ENCODE measurements at places on chromosomes 5 and 9.

DNA sequence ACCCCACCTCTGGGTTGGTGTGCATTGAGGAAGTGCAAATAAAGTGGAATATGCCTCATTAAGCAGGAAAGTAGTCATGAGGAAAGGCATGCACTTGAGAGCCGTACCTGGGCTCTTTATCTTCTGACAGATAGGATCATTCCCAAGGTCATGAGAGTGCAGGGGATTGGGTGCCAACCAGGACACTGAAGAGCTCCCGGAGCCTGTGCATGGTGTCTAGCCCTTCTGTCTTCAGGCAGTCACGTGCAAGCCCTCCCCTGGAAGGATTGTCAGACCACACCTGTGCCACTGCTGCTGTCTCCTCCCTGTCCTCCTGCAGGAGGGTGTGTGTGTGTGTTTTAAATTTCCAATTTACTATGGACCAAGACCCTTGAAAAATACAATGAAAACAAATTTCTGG lies 69.6 kb downstream of the PDE8B start:
- no peak for DNase-seq

DNA sequence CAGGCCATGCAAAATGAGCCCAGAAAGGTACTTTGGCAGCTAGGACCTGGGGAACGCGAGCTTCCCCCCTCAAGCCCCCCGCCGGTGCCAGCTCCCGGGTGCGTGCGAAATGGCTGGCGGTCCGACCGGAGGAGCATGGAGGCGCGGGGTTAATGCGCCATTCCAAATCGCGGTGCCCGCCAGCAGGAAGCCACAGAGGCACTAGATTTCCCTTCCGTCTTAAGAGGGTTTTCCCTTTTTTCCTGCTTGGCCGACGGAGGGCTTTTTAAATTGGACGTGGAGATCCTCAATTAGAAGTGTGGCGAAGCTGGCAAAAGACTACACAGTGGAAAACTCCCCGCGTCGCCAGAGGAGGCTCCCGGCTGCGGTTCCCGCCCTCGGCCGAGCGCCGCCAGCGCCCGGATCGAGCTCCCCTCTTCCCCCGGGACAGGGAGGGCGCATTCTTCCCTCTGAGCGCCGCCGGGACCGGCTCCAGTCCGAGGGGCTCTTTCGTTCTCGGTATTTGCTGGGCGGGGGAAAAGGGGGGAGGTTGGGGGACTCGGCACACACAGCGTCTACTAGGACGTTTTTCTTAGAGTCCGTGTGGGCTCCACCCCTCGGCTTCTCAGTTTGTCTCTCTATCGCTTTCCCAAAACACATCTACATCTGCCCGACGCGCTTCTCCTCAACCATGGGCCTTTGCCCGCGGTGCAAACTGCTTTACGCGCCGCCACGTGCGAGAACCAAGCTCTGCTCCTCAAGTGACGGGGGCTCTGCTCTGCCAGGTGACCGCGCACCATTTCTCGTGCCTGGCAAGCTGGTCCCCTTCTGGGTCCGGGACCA lies 3.0 kb downstream of the GDNF start:
- DNase-seq, result no peak

DNA sequence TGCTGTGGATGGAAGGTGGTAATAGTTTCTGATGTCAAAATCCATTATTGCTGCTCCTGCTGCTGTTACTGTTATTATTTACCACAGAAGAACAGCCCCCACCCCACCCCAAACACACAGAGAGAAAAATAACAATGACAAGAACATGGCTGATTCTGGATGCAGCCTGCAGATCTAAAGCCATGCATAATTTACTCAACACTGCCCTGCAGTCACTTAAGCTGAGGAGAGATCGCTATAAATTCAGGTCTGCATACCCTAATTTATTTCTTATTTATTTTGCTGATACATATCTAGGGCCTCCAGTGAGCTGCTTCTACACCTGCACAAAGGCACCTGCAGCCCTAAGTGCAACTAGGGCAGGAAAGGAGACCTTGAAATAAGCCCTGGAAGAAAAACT lies 132.0 kb downstream of the TRIM32 start:
- no peak for DNase-seq

GRCh38 chr5:18744441-18744840 lies 1110.2 kb downstream of the TAF11L14 start:
- DNase-seq, result no peak

- no peak for DNase-seq
Observed at GRCh38 chr5:98050583-98050982, 722.9 kb upstream of the RGMB start.

DNA sequence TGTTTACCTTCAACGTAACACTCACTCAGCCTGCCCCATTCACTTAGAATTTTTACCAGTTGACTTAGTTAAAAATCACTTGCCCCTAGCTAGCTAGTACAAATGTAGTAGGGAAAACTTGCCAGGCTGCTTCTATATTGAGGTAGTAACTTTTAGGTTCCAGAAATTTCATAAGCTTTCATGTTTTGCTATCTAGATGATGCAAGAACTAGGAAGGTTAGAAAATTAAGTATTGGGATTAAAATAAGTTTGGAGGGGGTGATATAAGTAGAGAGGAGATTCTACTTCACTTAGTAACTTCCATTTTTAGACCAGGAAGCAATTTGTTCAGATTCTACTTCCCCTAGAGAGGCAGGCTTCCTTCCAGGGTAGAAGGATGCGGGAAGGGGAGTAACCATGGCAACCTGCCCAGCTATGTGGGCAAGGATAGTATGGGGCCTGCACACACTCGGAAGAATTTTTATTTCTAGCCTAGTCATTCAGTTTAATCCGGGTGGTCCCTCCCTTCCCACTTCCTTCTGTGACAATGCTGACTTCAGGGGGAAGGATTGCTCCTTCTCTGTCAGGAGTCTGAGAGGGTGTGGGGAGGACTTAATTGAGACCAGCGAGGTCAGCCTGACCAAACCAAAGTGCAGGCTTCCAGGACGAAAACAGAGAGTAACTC lies 4.2 kb downstream of the DAB2 start:
- no peak for DNase-seq

GRCh38 chr5:172089298-172090117 lies 83.1 kb upstream of the FBXW11 start:
- no peak for DNase-seq

DNA sequence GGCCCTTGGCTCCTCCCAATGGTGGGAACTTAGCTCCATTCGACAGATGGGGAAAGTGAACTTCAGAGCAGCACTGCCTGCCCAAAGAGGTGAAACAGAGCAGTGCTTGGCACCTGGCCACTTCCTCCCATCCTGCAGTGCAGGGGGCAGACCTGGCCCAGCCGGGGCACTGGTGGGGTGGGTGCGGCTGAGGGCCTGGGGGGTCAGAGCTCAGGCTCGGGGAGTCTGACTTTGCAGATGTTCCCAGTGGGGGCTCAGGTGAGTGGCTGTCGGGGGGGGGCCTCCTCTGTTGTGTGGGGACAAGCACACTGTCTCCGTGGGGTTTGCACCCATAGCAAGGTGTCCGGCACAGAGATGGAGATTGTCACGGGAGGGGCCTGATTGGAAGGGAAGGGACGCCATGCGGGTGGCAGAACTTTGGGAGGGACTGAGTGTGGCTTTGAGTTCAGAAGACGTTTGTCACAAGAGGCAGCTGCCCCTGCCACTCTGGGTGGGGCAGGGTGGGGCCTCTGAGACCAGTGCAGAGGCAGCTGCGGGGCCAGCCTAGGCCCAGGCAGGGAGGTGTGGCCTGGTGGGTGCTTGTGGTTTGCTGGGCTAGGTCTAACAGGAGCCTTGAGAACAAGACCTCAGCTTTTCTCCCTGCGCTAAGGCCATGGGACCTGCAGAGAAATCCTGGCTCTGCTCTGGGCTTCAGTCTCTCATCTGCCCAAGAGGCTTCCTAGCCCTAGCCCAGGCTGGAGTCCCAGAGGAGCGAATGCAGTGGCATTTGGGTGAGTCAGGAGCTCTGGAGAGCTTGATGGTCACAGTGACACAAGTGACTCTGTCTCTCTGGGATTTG lies 2.5 kb downstream of the MYMK start:
- no peak for DNase-seq

DNA sequence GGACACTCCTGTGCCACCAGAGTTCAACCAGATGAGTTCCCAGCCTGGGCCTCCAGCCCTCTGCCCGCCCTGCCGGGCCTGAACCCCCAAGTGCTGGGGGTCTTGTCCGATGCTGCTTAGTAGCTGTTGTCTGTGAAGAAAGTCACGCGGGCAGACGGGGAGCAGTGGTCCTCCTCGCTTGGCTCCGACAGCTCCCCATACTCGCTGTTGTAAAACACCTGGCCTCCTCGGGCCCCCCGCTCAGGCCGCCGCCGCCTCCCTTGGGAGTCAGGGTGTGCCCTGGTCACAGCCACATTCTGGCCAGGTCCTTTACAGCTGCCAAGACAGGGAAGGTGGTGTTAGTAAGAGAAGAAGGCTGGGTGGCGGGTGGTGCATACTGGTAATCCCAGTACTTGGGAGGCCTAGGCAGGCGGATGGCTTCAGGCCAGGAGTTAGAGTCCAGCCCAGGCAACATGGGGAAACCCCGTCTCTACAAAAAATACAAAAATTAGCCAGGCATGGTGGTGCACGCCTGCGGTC lies 11.8 kb upstream of the SCGB3A1 start:
- DNase-seq, result peak; percentile 91

GRCh38 chr9:77011973-77012821 lies 7.3 kb upstream of the FOXB2 start:
- no peak for DNase-seq

DNA sequence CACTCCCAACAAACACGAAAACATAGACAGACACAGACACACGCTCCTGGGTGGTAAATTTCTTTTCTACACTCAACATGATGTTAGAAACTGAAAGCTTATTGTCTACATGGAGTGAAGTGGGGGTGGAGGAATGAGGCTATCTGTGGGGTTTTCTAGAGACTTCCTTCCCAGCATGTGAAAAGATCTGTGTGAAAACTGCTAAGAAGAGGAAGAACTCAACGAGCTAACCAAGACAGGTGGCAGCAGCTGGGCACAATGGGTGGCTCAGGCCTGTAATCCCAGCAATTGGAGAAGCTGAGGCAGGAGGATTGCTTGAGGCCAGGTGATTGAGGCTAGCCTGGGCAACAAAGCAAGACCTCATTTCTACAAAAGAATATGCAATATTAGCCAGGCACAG lies 7.6 kb downstream of the FYB1 start:
- DNase-seq, result no peak

- DNase-seq, result no peak
Observed at GRCh38 chr9:99154356-99154755, 49.4 kb downstream of the TGFBR1 start.

DNA sequence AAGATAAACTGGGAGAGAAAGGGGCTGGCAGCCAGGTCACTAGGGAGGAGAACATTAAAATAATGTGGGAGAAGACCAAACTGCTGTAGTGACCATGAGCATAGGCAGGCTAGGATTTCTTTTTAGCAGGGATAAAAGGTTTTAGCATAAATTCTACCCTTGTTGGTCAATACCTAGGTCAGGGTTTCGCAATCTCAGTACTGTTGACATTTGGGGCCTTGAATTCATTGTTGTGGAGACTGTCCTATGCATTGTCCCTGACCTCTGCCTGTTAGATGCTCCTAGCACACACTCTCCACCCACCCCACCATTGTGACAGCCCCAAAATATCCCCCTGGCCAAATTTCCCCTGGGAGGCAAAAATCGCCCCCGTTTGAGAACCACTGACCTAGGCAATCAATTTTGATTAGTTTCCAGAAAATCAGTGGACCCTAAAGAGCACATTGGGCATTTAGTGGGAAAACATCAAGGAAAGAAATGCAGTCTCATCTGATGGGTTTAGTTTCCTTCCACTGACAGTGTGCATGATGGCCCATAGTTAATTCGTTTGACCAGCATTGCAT lies 181.4 kb downstream of the NTRK2 start:
- DNase-seq, result no peak

DNA sequence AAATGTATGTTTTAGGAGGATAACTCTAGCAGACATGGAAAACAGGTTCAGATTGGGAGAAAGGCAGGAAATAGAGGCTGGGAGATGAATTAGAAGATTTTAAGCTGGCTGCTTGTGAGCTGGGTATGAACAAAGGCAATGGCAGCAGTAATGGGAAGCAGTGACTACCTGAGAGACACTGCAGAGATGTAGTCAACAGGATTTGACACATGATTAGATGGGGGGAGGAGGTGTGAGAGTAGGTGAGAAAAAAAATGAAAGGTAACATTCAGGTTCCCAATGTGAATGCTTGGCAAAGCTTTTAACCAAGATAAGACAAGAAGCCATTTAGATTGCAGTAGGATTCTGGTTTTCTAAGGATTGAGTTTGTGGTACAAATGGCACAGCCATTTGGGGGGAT lies 22.8 kb upstream of the IFNE start:
- DNase-seq, result no peak

- no peak for DNase-seq
Observed at GRCh38 chr9:107471552-107471951, 18.0 kb downstream of the KLF4 start.

DNA sequence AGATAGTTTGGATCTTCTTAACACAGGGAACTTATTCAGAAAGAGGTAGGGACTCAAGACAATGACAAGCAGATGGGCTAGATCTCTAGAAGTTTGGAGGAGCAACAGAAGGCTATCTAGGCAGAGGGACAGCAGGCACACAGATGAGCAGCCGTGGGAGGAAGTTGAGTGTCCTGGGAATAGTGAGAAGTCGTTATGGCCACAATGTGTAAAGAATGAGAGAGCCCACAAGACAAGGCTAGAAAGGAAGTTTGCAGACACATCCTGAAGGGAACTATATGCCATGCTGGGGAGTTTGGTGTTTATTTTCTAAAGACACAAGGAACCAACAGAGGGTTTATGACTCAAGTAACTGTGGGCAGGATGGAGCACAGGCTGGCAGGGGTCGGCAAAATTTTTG lies 160.6 kb downstream of the PALM2AKAP2 start:
- no peak for DNase-seq

- DNase-seq, result no peak
Observed at GRCh38 chr5:150223474-150223873, 33.6 kb downstream of the SLC6A7 start.

DNA sequence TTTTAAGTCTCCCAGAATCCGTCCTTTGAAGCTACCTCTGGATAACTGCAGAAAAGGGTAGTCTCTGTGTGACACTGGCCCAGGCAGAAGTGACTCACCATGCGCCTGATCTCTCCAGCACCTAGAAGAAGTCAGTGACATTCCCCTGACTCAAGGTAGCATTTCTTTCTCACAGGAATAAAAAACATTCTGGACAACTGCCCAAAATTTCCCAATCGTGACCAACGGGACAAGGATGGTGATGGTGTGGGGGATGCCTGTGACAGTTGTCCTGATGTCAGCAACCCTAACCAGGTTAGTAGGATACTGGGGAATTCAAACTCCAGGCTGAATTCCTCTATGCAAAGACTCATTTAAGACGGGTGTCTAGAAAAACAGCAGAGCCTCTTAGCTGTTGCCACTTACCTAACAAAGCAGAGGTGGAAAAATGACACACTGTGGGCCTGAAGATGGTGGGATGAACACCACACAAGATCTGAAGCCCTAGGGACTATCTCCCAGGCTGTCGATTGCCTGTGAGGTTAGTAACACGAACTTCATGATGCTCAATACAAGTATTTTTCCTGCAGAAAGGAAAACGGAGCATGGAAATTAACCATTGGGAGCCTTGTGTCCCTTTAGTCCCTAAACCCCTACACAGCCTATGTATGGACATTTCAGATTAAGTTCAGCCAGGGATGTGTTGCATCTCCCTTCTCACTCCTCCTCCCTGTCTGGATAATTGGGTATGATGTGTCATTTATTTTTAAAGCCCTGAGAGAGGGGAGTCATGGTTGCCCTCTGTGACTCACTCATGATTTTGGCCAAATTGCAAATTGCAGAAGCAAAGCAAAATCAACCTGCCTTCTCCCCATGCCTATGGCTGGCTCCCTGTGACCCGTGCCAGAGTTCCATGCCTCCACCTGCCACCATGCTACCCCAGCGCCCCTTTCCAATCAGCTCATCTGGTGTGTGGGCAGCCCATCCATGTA lies 37.2 kb downstream of the THBS4 start:
- DNase-seq, result no peak

- no peak for DNase-seq
Observed at GRCh38 chr5:169581580-169582227, 1.9 kb upstream of the SPDL1 start.

GRCh38 chr9:124426361-124426760 lies 11.1 kb upstream of the PSMB7 start:
- DNase-seq, result no peak
